ENCODE measurements at places on chromosomes 4 and X. TPM values are rescaled to one million over a fixed set of nuclear protein-coding genes. Genes with fewer than 3 reads are reported as not detected.

DNA sequence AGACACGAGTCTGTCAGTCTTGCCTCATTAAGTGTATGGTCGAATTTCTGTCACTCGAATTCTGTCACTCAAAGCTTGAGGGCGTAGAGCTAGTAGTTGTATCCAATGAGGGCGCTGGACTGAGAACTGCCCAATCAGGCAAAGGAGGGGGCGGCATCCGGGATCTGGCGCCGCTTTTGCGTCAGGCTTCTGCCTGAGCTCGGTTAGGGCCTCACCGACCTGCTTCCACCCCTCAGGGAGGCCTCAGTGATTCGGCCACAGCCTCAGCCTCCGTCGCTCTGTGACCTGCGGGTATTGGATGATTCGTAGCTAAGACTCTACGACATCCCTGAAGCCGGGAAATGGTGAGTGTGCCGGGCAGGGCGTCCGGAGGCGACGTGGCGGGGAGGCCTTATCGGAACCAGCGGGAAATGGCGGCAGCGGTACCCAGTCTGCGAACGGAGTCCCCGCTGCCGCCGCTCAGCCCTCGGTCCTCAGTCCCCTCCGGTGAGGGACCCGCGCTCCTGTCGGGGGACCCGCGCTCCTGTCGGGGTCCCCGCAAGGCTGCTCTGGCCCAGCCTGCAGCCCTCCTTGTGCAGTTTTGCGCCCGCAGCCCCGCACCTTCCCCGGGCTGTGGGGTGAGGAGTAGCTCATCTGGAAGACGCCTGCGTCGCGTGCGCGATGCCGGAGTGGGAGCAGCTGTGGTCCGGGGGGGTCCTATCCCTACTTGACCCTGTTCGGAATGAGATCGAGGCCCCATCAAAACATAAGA, 88.3 kb downstream of the ZNF718 start:
- H3K4me1 ChIP-seq = no peaks in the 10 kb centered on the region
- H3K4me3 ChIP-seq = peak overlapping the region; percentile 55
- peak; percentile 88 for DNase-seq

GRCh38 chr4:17562157-17562556, 14.8 kb upstream of the LAP3 start:
- no peaks in the 10 kb centered on the region for H3K4me1 ChIP-seq
- DNase-seq = no peak
- no peaks in the 10 kb centered on the region for H3K36me3 ChIP-seq

- no peak for DNase-seq
- H3K27ac ChIP-seq = no peak overlapping the region
These were observed 622.7 kb downstream of the PCDH18 start for GRCh38 chr4:136909626-136910025.

GRCh38 chrX:148441387-148441786, 59.0 kb upstream of the AFF2 start:
- DNase-seq = no peak
- H3K4me3 ChIP-seq = no peak overlapping the region
- no peak overlapping the region for H3K27ac ChIP-seq
- no peaks in the 10 kb centered on the region for H3K36me3 ChIP-seq
- H3K4me1 ChIP-seq = no peaks in the 10 kb centered on the region

GRCh38 chr4:26074712-26075430, 160.9 kb downstream of the SMIM20 start:
- no peaks in the 10 kb centered on the region for H3K36me3 ChIP-seq
- H3K4me3 ChIP-seq = no peak overlapping the region
- H3K27me3 ChIP-seq = no peaks in the 10 kb centered on the region

- H3K27ac ChIP-seq = no peak overlapping the region
- H3K4me1 ChIP-seq = no peaks in the 10 kb centered on the region
- H3K36me3 ChIP-seq = no peaks in the 10 kb centered on the region
- H3K27me3 ChIP-seq = no peaks in the 10 kb centered on the region
These were observed 45.9 kb downstream of the PDLIM5 start for GRCh38 chr4:94497690-94498089.

GRCh38 chr4:114911111-114911510, 202.3 kb downstream of the NDST4 start:
- no peaks in the 10 kb centered on the region for H3K27me3 ChIP-seq
- H3K4me1 ChIP-seq = no peaks in the 10 kb centered on the region
- H3K36me3 ChIP-seq = no peaks in the 10 kb centered on the region
- no peak overlapping the region for H3K27ac ChIP-seq
- no peak overlapping the region for H3K4me3 ChIP-seq
- no peak for DNase-seq

DNA sequence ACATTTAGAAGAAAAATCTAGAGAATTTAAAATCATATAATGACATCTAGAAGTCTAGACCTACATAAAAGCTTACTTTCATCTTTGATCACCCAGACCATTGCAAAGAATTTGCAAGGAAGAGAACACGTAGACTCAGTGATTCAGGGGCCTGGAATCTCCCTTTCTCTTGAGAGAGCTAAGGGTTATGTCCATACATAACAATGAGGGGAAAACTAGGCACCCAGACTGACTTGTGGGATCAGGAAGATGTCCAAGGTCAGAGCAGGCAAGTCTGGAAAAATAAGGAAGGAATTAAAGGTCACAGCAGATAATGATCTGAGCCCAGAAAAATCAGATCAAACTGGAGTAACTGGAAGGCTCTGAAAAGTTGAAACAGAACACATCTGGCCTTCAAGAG, 198.4 kb upstream of the SFRP2 start:
- DNase-seq = no peak
- H3K36me3 ChIP-seq = no peaks in the 10 kb centered on the region
- no peak overlapping the region for H3K4me3 ChIP-seq
- no peaks in the 10 kb centered on the region for H3K27me3 ChIP-seq
- H3K27ac ChIP-seq = no peak overlapping the region
- no peaks in the 10 kb centered on the region for H3K4me1 ChIP-seq

The APELA gene
- 0.27 TPM for total RNA-seq

The GPRASP3 gene
- 7.2 TPM for total RNA-seq

All from sigmoid colon (tissue), 7 donors.